WTC11 (cell line): ENCODE measurements at places on chromosomes 7 and 10.
A peak's percentile ranks its signal among the peaks of the same experiment; 100 is the strongest.

GRCh38 chr10:92830478-92831389, 17.6 kb upstream of the EXOC6 start:
- no peak for DNase-seq

GRCh38 chr7:157008206-157009169, 2.0 kb downstream of the MNX1 start:
- no peak for DNase-seq

GRCh38 chr10:45155784-45156183, 155.1 kb downstream of the ZNF22 start:
- DNase-seq = no peak

GRCh38 chr7:30971440-30971839, 7.7 kb downstream of the GHRHR start:
- DNase-seq = no peak

DNA sequence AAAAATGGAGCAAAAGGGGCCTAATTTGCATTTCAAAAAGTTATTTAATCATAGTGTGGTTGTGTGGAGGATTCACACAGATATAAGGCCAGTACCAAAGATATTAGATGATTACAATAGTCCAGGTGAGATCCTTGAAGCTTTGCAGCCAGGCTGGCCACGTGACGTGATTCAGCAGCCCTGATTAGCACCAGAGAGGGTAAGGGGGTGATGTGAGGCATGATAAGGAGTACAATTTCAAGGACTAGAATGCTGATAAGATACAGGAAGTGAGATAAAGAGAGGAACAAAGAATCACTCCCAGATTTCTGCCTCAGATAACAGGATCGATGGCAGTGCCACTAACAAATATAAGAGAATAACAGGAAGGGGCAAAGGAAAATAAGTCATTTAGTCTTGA, 108.4 kb upstream of the PALS2 start:
- no peak for DNase-seq

- DNase-seq = no peak
Observed at GRCh38 chr10:31708474-31708873, 220.2 kb downstream of the ARHGAP12 start.

DNA sequence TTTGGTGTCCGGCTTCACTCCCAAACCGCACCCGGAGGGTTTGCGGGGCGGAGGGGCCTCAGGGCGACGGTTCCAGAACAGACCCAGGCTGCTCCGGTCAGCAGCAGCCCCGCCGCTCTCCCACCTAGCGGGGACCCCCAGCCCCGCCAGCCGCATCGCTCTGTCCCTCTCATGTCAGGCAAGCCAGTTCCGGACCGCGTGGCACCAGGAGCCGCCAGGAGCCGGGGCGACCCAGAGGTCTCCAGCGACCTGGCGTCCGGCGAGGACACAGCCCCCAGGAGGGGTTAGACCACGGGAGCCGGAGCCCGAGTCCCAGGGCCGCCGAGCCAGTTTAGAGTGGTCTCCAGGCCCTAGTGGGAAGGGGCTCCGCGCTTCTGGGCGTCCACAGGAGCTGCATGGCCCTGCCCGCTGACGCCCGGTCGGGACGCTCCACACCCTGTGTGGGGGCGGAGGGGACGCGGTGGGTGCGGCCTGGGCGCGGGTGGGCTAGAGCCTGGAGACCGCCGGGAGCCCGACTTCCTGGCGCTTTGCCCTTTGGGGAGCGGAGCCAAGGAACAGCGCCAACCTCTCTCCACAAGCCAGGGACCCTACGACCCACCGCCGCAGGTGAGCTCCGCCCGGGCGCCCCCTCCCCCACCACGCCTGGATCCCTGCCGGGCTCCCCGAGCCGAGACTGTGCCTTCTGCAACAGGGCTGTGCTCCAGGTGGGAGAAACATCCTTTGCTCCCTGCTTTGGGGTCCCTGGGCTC, 43.4 kb downstream of the ZNF117 start:
- peak; percentile 31 for DNase-seq

GRCh38 chr7:157488281-157488680, 151.5 kb downstream of the DNAJB6 start:
- no peak for DNase-seq

DNA sequence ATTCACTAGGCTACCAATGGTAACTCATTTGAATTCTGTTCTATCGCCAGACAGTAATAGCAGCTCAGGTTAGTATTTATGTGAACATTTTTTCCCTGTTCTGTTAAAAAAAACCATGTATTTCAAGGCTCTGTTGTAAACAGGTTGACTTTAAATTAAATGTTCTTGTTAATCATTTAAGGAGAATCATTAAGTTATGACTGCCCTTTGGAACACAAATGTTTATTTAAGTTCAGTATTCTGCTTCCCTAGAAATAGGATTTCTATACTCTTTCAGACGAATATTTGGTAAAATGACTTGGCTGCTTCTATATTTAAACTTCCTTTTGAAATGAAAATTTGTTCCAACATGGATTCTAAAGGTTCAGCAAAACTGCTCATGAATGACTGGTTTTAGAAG, 13.1 kb upstream of the CROT start:
- DNase-seq = no peak

GRCh38 chr7:12570168-12570533, 369 bp upstream of the SCIN start:
- DNase-seq = no peak

DNA sequence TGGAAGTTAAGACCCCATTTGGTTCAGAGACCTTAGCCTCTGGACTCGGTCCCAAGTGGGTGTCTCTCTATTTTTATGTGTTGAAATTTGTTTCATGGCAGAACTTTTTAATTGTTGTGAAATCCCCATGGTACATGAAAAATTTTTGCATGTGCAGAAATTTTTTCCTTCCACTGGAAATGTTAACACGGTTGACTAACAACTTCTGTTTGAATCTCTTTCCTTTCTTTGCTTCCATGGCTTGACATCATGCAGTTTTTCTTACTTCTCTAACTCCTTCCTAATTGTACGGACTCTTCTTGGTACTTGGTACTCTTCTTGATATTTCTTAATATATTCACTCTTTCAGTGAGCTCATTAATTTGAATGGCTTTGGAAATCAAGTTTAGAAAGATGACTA, 18.3 kb downstream of the MDFIC start:
- DNase-seq = no peak

- no peak for DNase-seq
Observed at GRCh38 chr10:88057720-88058119, 194.3 kb downstream of the PTEN start.

DNA sequence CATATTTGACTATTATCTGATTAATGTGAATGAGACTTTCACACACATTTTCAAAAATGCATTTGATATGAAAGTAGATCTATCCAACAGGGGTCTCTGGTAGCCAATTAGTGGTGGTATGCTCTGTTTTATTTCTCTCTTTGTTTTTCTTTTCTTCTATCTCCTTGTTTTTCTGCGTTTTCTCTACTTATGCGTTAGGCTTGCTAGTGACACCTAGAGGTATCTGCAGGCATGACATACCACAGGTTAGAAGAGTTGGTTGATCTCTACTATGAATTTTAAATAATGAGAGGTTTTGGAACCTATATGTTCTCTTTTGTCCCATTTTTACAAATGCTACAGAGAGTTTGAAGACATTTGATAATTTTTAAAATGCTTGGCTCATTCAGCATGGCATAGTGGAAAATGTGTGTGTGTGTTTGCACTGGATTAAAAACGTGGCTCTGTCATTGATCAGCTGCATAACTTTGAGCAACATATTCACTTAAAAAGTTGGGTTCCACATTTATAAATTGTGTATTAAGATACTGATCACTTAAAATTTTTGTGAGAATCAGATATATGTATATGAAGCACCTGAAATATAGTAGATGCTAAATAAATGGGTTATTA, 28.1 kb upstream of the PLXDC2 start:
- peak; percentile 53 for DNase-seq

DNA sequence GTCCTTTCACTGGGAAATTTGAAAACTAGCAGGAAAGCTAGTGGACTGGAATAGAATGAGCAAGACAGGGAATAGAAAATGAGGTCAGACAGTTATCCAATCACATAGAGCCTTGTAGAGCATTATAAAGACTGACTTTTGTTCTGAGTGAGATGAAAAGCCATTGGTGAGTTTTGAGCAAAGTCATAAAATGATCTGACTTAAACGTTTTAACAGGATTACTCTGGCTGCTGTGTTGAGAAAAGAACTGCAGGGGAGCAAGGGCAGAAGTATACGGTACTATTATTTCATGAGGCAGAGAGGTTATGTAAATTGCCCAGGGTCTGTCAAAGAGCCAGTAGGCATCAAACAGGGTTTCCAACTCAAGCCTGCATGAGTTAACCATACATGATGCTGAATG, 393.4 kb downstream of the TFEC start:
- DNase-seq = no peak

DNA sequence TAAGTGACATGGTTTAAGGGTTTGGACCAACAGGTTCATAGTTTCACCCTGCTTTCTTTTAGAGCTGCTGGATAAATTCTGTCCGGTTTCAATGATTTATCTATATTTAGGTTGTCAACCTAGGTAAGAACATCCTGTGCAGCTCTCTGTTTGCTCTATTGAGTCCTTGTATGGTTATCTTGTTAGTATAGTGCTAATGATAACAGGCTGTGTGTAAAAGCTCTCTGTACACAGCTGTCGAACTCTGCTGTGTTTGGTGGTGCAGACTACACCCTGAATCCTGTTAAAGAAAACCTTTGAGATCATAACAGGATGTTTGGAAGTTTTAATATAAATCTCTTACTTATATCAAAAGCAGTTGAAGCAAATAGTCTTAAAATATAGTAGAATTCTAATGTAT, 219.2 kb downstream of the SDK1 start:
- no peak for DNase-seq

- DNase-seq = peak; percentile 71
Observed at GRCh38 chr7:68176974-68177373, 1180.3 kb downstream of the TYW1 start.

DNA sequence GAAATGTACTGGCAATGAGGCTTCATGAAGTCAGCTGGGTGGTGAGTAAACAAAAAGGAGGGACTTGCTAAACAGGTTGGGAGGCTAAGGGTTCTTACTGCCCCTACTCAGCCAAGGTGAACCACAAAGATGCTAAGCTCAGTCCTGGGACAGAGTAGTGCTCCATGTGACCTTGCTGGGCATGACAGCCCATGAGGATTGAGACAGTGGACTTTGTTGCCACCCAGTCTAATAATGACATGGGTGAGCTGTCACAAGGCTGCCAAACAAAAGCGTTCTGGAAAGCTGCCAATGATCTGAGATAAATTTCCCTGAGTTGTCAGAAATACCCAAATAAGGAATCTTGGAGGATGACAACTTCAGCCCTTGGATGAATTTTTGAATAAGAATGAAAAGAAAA, 75.2 kb downstream of the CLEC2L start:
- no peak for DNase-seq

DNA sequence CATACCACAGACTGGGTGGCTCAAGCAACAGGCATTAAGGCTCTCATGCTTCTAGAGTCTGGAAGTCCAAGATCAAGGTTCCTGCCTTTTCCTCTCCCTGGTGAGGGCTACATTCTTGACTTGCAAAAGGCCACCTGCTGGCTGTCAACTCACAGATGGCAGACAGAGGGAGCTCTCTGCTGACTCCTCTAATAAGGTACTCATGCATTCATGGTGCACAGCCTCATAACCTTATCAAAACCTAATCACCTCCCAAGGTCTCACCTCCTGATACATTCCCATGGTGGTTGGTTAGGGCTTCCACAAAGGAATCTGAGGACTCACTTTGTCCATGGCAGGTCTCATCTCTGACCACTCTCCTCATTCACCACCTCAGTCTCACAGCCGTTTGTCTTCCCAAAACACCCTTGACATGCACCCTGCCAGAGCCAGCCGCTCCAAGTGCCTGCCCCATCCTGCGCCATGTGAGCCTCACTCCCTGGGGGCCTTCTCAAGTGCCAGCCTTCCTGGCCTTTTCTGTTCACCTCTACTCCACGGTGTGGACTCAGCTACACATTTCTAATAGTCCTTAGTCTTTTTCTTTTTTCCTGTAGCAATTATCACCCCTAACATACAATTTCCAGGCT, 400.3 kb upstream of the ADARB2 start:
- DNase-seq = peak; percentile 56

GRCh38 chr7:15709978-15710377, 23.5 kb upstream of the MEOX2 start:
- no peak for DNase-seq

DNA sequence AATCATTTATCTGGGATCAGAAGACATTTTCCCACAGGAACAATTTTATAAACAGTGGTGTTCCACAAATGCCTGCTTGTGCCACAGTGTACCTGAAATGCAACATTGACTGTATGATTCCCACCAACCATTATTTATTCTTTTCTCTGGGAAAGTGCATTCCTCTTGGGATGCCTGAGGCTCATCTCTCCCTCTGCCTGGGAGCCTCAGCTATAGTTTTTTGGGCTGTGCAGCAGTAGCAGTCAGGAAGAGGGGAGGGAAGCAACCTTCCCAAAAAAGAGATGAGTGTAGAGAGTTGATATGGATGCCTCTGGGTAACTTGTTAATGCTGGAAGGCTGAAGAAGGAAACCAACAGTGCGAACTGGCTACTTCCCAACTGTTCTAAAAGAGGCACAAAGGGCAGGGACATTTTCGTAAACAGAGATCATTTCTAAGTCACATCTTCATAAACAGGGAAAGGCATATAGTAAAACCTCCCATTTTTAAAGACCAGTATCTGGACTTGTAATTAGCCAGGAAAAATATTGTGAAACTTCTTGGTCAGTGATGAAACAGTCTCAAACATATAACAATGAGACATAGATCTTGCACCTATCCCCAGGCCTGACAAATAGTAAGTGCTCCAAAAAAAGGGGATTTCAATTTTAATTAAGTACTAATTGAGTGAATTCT, 1.4 kb upstream of the CALD1 start:
- DNase-seq = no peak

GRCh38 chr10:73785721-73786511, 510 bp downstream of the ZSWIM8 start:
- DNase-seq = peak; percentile 43

DNA sequence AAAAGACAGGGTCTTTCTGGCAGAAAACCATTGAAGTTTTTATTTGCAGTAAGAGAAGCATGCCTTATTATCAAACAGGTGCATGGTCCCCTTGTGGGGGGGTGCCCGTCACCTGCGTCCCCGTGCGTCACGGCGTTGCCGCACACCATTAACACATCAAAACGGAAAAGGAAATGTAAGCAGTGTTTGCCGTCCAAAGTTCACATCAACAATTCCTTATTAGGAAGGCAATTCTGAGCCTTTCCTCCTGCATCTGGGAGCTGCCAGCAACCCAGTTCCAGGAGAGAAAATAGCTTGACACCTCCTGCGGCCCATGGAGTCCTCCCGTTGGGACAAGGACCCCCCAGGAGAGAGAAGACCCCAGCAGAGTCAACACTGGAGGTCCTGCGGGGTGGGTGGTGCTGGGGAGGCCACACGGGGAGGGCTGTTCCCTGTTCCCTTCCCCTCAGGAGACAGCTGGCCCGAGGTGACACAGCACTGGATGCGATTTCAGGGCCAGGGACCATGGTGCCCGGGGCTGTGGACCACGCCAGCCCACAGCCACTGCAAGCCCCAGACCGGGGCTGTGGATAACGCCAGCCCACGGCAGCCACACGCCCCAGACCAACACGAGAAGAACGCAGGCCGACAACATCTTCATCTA, 39.5 kb downstream of the DIP2C start:
- no peak for DNase-seq

GRCh38 chr10:42738679-42739078, 43.9 kb upstream of the BMS1 start:
- no peak for DNase-seq
